Left forelimb (tissue), 1 donor: ENCODE measurements at places on chromosomes 3 and 15.

GRCh38 chr3:46661776-46662766 lies 31.4 kb downstream of the ALS2CL start:
- no peak for DNase-seq

GRCh38 chr3:127063916-127064315 lies 81.0 kb downstream of the PLXNA1 start:
- DNase-seq: no peak

- DNase-seq: peak; percentile 23
Observed at GRCh38 chr15:73902121-73903020, 23.9 kb upstream of the LOXL1 start.

DNA sequence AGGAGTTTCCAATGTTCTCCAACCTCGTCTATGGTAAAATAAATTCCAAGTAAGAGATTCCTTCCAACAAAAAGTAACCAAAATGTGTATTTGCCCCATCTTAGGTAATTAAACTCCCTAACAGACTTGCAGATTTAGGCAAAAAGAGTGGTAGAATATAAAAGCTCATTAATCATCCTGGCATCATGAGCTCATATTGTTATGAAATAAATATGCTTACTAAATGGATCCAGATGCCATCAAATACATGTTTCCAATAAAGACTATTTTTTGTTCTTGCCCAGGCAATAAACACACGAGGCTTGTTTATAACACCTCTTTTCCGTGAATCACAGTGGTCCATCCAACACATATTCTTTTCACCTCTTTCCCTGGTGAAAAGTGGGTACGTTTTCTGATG lies 189.4 kb downstream of the THSD4 start:
- no peak for DNase-seq

- DNase-seq: no peak
Observed at GRCh38 chr15:96361309-96362010, 31.0 kb downstream of the NR2F2 start.

DNA sequence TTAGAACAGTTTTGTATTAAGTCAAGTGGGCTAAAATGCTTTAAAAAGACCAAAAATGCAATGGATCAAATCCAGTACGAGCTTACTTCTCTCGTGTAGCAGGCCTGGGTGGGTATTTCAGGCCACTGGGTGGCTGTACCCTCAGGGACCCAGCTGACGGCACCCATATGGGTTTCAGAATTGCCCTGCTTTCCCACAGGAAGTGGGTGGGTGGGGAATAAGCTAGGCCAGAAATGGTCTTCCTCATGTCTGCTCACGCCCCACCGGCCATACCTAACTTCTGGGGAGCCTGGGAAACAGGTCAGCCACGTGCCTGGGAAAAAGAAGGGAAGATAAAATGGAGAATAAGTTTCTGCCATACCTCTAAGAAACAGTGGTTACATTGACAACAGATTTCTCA lies 20.3 kb downstream of the GPR160 start:
- no peak for DNase-seq
